ENCODE measurements at places on chromosomes 1 and 21.

- H3K27ac ChIP-seq = no peak overlapping the region
- no peak for DNase-seq
- no peaks in the 10 kb centered on the region for H3K4me1 ChIP-seq
- no peak overlapping the region for H3K4me3 ChIP-seq
- no peaks in the 10 kb centered on the region for H3K27me3 ChIP-seq
Observed at GRCh38 chr1:201184307-201185122, 6.1 kb upstream of the IGFN1 start.

GRCh38 chr1:94634977-94635416, 93.4 kb upstream of the F3 start:
- H3K27ac ChIP-seq = no peak overlapping the region
- no peaks in the 10 kb centered on the region for H3K4me1 ChIP-seq
- H3K36me3 ChIP-seq = no peaks in the 10 kb centered on the region
- H3K27me3 ChIP-seq = no peaks in the 10 kb centered on the region

DNA sequence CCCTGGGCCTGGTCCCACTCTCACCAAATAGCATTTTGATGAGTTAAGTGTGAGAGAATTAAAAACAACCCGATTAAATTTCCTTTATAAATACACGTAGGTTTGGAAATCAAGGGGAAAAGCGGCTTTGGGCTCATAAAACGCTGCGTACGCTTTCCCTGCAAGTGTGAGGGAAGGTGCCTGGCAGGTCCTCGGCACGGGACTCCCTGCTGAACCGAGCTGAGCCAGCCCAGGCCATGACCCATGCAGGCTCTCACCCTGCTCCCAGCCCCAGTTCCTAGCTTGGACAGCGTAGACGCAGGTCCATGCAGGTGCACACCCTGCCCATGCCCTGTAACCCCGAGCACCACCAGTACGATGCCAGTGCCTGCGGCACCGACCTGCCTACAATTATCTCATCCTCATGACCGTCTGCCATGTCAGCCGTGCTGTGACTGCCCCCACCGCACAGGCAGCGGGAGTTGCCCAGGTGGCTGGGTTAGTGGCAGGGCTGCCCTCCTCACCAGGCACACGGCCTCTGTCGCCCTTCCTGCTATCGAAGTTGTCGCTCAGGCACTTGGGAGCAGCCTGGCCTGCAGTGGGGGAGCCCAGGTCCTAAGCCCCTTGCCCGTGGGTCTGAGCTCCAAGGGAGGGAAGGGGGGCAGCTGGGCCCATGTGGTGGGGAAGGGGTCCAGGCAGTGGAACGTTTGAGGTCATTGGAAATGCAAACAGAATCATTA, 41.0 kb upstream of the ACTRT2 start:
- no peak for DNase-seq
- H3K27me3 ChIP-seq = no peaks in the 10 kb centered on the region
- H3K36me3 ChIP-seq = no peaks in the 10 kb centered on the region
- H3K4me3 ChIP-seq = no peak overlapping the region

DNA sequence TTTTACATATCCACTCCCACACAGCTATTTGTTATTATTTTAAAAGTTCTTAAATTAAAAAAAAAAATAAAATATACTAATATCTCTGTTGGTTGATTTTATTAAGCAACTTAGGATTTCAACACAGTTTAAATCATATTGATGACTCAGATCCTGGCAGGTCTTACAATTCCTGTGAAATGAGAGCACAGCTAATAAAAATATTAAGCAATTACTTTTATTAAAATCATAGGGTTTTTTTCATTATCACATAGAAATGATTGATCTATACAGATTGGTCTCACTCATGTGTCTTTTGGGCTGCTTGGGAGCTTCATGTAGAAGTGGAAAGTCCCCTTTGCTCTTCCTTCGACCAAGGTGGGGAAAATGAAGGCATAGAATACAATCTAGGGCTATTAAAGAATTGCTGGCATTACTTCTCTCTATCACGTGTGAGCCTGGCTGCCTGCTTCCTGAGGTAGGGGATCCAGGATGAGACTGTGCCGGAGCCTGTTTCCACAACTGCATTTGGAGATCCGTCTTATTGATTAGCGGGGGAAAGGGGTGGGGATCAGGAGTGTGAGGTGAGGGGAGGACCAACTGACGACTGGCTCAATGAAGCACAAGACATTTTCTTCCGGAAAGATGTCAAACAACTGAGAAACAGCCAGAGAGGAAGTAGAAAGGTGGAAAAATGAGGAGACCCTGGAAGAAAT, 858.0 kb downstream of the USP25 start:
- H3K27me3 ChIP-seq = no peaks in the 10 kb centered on the region
- no peak overlapping the region for H3K27ac ChIP-seq
- H3K4me1 ChIP-seq = no peaks in the 10 kb centered on the region
- H3K4me3 ChIP-seq = no peak overlapping the region
- no peak for DNase-seq

- H3K4me1 ChIP-seq = no peaks in the 10 kb centered on the region
- no peaks in the 10 kb centered on the region for H3K36me3 ChIP-seq
- no peak overlapping the region for H3K27ac ChIP-seq
- no peaks in the 10 kb centered on the region for H3K27me3 ChIP-seq
- no peak for DNase-seq
Observed at GRCh38 chr1:13801655-13802486, 101.9 kb downstream of the PRDM2 start.

Data from naive thymus-derived CD4-positive, alpha-beta T cell (primary cell).